SW480 (cell line): ENCODE measurements at places on chromosomes 5 and 9.

DNA sequence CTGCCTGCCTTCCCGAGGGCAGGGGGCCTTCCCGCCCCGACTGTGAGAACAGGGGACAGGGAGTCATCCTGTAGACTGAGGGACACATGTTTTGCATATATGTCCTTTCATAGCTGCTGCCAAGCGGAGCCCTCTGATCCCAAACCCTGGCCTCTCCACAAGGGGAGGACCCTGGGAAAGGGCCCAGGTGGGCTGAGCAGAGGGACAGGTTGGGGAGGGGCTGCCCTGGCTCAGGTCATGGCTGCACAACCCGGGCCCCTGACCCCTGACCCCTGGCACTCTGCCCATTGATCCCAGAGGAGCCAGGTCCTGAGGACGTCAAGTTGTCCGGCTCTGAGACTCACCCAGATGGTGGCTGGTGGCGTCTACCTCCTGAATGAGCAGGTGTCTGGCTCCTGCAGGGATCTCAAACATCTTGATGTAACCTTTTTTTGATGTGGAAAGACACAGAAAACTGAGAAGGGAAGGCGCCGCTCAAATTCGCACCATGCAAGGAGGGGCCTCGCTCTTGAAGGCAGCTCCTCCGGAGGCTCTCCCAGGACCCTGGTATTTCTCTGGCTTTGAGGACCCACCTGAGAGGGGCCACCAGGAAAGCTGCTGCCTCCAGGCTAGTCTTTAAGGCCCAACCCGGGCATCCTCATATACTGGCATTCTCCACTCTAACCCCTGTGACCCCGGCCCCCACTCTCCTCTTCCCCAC, 71.9 kb downstream of the ZNF354C start:
- no peak for DNase-seq

GRCh38 chr5:154109416-154110106, 70.8 kb downstream of the MFAP3 start:
- no peak for DNase-seq

DNA sequence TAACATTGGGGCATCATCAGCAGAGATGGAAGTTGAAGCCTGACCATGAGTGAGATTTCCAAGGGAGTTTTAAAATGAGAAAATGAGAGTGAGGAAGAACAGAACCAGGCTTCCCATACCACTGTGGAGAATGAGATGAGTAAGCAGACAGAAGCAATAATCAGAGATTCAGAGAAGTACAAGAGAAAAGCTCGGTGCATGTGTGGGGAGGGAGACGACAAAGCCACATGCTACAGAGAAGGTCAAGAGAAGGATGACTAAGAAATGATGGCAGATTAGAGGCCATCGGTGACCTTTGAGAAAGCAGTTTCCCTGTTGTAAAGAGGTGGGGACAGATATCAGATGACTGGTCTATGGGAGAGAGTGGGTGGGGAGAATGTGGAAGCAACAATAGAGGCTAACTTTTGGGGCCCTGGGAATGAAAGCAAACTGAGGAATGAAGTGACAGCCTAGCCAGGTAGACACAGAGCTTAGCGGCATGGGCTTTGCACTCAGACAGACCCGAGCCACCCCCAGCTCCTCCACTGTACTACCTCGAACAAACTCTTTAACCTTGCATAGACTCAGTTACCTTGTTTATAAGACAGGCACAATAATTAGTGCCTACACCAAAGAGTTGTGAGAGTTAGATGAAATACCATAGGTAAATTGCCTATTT, 207.7 kb downstream of the PIK3R1 start:
- no peak for DNase-seq

- no peak for DNase-seq
Observed at GRCh38 chr9:134982311-134982710, 64.6 kb upstream of the FCN1 start.

DNA sequence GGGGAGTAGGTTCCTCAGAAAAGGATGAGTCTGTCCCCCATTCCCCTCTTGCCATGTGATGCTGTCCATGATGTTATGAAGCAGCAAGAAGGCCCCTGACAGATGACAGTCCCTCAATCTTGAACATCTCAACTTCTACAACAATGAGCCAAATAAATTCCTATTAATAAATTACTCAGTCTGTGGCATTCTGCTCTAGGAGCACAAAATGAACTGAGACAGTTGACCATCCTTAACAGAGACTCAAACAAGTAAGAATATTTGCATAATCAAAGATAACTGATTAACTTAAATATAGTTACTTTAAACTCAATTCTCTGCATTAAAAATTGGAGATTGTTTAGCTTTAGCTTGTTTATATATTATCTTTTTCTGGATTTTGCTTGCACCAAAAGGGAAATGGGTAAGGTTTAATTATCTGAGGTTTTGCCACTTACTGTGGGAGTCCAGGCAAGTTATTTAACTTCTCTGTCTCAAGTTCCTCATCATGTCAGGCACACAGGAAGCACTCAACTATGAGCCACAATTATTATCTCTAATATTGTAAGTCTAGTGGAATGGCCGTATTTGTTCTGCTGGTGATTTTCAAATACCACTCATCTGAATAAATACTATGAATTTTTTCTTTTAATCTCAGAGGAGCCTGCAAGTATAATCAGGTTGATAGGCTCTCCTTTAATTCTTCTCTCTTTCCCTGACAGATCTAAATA, 162.9 kb downstream of the TSSK1B start:
- no peak for DNase-seq

DNA sequence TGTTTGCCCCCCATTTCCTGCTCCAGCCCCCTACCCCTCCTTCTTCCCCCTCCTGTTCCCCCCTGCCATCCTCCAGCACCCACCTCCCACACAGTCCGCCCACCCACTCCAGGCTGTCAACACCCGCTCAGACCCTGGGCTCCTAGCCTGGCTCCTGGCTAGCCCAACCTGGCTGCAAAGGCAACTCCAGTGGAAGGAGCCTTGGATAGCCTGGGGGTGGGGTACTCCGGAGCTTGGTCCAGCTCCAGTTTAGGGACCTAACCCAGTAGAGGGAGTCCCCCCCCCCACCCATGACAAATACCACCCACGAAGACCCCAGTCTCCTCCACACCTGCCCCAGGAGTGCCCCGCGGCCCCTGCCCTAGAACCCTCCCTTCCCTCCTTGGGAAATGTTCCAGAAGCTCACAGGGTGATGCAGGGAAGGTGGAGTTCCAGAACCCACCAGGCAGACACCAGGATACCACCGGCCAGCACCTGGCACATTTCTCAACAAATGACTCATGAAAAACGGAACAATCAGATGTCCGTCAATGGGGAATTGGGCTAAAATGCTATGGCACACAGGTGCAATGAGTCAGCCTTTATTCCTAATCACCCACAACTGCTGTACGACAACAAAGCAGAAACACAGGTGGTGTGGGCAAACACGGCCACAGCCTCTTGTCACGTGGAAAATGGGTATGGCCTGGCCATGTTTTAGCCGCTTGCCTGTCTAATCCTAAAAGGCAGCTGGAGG, 901 bp upstream of the SLC12A7 start:
- peak; percentile 98 for DNase-seq

- DNase-seq, result peak; percentile 25
Observed at GRCh38 chr5:53019320-53019719, 30.2 kb downstream of the ITGA2 start.

- DNase-seq, result no peak
Observed at GRCh38 chr5:41503310-41503709, 7.1 kb downstream of the PLCXD3 start.

DNA sequence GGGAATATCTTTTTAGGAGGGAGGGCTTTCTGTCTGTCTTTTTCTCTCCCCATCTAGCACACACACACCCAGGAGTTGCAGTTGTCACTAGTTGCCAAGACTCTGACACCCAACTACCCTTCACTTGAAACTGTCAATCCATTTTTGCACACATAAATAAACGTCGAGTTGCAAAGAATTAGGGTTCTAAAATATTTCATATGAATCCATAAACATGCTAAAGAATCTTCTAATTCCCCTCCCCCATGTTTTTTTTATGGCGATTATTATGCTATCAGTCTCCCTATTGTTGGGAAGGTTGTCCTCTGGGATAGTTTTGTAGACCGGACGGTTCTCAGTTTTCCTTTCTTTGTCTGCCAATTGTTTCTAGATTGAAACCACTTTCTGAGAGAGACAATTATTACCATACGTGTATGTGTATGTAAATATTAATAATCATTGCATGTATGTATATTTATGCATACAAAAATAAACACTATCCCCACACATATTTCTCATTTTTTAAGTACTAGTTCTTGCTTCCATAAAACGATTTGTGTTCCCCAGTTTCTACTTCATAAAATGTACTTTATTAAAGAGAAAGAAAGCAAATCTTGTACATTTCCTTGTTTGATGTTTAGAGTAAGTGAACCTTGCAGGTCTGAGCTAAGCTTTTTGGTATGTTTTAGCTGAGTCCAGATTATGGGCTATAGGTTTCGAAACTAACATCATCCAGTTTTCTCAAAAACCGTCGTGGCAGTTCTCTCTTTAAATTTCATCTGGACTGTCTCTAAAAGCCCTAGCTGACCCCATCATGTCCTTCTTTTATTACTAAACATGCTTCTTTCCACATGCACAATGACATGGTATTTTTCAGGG, 165.0 kb upstream of the MPDZ start:
- no peak for DNase-seq

GRCh38 chr9:115673599-115673998, 480.0 kb upstream of the PAPPA start:
- peak; percentile 22 for DNase-seq

- DNase-seq, result peak; percentile 64
Observed at GRCh38 chr5:135448791-135449507, 1.8 kb upstream of the DCANP1 start.

DNA sequence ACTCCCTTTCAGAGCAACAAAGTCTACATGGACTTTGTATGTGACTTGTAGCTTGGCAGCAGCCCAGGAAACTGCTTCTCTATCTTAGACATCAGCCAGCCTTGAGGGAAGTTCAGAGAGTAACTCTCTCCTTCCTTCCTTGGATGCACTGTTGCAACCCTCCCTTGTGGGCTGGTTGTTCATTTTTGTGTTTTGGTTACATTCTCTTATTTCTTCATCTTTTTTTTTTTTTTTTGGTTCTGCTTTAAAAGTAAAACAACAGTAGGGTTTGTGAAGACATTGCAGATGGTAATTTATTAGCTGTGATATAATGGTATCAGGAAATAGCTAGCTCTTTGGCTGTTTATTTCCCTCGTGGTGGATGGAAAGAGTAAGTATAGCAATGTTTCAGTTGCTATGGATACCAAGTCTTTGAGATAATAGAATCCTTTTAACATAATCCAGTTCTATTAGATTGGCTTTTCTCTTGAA, 97.9 kb upstream of the MAMDC2 start:
- no peak for DNase-seq

GRCh38 chr5:19928562-19929421, 59.2 kb downstream of the CDH18 start:
- peak; percentile 61 for DNase-seq

DNA sequence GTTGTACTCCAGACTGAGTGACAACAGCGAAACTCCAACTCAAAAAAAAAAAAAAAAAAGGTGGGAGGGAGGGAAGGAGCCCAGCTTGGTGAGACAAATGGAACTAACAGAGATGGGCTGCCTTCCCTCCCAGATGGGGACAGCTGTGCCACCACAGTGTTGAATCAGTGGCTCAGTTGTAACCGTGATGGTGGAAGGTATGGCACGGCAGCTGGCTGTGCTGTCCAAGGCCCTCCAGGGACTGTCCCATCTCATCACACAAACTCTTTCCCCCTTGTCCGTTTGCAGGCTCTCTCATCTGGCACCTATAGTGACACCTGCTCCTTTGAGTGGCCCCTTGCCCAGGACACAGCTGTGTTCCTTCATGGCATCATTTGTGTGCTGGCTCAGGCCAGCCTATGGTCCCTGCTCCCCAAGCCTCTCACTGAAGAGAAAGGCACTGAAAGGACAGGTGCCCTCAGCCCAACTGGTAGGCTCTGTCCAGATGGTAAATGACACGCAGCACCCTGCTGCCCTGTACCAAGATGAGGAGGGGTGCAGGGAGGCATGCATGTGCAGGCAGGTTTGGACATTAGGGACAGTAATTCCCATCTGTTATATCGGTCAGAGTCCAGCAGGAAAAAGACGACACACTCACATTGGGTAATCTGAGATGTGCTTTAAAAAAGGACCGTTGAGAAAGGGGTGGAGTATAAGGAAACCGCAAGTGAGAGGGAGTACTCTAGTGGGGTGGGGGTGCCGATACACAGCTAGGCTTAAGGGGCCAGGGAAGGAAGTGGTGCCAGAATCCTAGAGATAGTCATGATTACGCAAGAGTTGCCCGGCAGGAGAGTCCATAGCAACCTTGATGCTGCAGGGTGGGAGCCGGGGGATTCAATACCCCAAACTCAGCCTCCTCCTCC, 4.3 kb downstream of the SMIM33 start:
- no peak for DNase-seq
